CD4-positive, alpha-beta T cell treated with Interleukin-4 for 1 hour (primary cell): ENCODE measurements at places on chromosomes 12 and 14.

GRCh38 chr12:6407236-6407954, 23.4 kb downstream of the LTBR start:
- no peak for DNase-seq

GRCh38 chr14:44530475-44530874, 23.4 kb upstream of the FSCB start:
- no peak for DNase-seq

- DNase-seq: no peak
These were observed 603.1 kb downstream of the ETNK1 start for GRCh38 chr12:23228101-23228500.

DNA sequence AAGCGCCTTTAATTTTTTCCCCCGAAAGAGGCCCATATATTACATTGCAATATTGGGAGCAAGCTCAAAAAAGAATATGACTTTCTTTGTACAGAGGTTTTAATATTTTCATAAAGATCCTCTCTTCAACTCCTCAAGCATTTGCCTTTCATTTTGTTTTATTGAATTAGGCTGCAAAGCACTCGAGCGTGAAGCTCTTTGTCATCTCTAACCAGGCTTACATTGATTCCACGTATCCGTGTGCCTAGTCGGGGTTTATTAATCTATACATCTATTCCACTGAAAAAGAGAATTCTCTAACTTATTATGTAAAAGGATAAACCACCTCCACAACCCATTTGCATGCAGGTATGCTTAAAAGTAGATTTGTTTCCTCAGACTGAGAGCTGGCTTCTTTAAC, 234.8 kb upstream of the TMPO start:
- DNase-seq: no peak

GRCh38 chr12:55972042-55972441, 1.8 kb upstream of the RAB5B start:
- no peak for DNase-seq
